ENCODE measurements at places on chromosomes 12 and 14. TPM values are rescaled to one million over a fixed set of nuclear protein-coding genes. Genes with fewer than 3 reads are reported as not detected.

TAS2R14 gene
- total RNA-seq = 2.3 TPM

GALNT16 gene
- total RNA-seq = 0.82 TPM

PZP gene
- total RNA-seq = 0.89 TPM

ASPG gene
- not detected for total RNA-seq

RNASE1 gene
- total RNA-seq = not detected

LHX5 gene
- not detected for total RNA-seq

KIF26A gene
- not detected for total RNA-seq

TEAD4 gene
- 45.0 TPM for total RNA-seq

RPGRIP1 gene
- total RNA-seq = 0.13 TPM

ADAMTS20 gene
- total RNA-seq = not detected

DNA sequence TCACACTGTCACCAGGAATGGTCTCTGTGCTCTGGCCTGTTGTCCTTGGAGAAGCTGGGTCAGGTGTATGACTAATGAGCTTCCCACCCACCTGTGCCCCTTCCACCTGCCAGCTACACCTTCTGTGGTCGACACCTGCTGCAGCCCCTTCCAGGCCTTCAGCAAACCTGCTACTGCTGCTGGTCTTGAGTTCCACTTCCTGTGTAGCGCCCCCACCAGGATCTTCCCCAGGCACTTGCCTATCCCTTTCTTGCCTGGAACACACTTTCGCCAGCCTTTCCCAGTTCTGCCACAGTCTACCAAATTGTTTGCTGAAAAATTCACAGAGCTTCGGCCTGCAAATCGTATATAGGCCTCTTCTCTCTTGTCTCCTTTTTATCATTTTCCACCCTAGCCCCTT, 75.3 kb downstream of the CRACR2A start:
- no peak for DNase-seq

GRCh38 chr12:47941871-47942613, 21.4 kb upstream of the TMEM106C start:
- DNase-seq = peak; percentile 6

DNA sequence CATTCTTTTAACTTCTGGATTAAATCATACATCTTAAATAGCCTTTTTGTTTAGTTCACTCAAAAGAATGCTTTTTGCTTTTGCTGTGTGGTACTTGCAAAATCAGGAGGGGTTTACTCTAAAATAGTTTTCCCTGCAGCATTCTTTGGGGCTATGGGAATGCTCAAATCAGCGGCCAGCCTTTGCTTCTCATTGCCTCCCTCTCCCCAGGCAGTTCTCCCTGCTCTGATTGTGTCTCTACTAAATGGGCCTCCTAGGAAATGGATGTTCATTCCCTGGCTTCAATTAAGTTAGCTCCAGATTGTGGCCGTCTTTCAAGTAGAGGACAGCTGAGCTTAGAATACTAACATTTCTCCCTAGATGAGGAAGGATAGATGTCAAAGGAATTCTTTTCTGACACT, 4.4 kb downstream of the TULP3 start:
- no peak for DNase-seq

DNA sequence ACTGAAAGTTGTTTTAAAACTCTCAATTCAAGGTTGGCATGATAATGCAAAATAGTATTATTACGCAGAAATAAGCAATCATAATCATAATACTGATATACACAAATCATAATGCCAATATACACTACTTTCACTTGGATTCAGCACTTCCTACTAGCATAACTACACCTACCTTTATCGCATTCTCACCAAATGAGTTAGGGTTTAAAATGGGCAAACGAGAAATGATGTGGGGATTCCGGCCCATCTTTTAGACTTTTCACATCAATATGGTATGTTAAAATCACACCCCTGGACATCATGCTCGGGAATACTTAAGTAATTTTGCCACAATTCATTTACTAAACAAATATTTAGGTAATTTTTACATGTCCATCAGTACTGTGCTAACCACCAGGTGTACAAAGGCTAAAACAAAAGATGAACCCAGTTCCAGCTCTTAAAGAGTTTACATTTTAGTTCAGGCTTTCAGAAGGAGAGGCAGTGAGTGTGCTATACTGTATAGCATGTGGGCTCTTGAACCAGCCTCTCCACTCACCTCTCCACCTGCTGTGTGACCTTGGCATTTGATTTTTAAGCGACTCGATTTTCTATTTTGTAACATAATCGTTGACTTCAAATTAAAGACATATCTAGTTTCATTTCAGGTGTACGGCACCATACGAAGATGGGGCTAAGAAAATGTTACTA, 1.1 kb upstream of the USP15 start:
- DNase-seq = peak; percentile 37

GRCh38 chr12:88957358-88957757, 377.1 kb upstream of the KITLG start:
- no peak for DNase-seq

DNA sequence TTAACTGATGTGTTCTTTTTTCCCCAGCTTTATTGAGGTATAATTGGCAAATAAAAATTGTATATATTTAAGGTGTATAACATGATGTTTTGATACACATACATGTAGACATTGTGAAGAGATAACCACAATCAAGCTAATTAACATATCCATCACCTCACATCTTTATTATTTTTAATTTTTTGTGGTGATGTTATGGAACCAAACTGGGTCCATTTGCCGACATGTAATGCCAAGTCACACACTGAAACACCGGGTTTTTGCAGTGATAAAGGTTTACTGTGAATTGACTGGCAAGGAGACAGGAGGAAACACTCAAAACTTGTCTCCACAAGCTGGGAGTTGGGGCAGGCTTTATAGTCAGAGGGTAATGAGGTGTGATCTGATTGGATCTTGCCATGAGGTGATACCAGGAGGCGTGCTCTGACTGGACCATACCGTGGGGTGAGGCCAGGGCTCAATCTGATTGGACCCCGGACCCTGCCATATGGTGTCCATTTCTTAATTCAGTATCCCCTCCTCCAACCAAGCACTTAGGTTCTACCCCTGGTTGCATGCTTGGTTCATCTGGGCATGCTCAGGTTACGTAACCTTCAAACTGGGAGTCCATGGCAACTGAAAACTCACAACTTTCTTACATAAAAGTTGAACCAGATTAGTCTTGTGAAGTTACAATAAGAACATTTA, 11.8 kb upstream of the WSCD2 start:
- DNase-seq = no peak

GRCh38 chr14:54232735-54233134, 164.1 kb upstream of the CDKN3 start:
- no peak for DNase-seq

DNA sequence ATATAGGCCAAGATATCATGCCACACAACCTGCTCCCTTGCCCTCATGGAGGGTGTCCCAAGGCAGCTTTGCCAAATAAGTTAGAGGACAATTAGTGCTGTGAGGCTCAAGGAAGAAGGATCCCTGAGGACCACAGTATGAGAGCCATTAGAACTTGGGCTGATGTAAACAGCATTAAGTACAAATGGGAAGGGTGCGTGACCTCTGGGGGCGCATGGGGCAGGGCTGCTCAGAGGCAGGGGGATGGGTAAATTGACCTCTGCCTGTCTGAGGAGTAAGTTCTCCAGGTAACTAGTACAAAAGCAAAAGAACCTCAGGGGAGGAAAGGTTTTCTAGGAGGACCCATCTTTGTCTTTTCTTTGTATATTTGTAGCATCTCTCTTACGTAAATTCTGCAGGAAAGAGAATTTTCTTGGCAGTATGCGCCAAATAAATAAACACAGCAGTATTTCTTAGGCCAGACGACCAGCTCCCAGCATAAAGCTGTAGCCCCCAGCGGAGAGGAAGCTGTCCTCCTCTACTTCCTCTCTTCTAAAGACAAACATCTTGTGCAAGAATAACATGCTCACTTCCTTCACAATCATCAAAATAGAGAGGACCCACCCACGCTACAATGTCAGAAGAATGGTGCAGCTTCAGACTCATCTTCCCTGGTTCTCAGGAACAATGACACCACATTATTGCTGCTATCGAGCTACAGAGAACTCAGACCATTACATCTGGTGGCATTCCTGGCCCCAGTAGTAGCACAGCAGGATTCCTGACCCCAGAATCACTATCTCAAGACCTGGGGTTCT, 16.4 kb upstream of the VWF start:
- DNase-seq = no peak

- DNase-seq = peak; percentile 36
These were observed 1.6 kb downstream of the SUDS3 start for GRCh38 chr12:118377884-118378470.

- DNase-seq = no peak
These were observed 35.8 kb downstream of the GPR19 start for GRCh38 chr12:12660201-12660600.

DNA sequence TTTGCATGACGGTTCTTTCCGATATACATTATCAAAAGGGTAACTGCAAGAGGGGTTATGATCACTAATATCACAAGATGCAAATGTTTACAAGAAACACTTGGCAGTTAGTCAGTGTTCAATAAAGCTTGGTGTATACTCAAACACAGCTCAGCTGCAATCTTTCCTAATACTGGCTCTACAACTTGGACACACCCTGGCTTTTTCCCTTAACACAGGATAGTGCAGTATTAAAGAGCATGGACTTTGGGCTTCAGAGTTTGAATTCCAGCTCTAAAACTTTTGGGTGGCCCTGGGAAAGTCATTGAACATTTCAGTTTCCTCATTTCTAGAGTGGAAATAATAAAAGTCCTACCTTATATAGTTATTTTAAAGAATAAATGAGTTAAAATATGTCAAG, 107.0 kb downstream of the HECTD4 start:
- no peak for DNase-seq

DNA sequence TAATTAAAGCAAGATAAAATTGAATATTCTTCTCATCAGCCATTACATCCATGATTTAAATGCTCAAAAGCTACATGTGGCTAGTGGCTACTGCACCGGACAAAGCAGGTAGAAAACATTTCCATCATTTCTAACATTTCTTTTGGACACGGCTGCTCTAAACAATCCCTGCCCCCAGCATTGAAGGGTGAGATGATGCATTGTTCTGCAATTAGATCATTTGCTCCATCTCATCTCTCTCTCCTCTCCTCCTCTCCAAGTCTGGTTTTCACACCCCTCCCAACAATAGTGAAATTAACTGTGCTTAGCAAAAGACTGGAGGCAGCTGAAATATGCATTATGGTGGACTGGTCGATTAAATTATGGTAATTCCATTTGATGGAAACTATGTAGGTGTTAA, 288.5 kb downstream of the KSR2 start:
- no peak for DNase-seq

GRCh38 chr12:117063162-117063911, 35.9 kb downstream of the TESC start:
- no peak for DNase-seq

DNA sequence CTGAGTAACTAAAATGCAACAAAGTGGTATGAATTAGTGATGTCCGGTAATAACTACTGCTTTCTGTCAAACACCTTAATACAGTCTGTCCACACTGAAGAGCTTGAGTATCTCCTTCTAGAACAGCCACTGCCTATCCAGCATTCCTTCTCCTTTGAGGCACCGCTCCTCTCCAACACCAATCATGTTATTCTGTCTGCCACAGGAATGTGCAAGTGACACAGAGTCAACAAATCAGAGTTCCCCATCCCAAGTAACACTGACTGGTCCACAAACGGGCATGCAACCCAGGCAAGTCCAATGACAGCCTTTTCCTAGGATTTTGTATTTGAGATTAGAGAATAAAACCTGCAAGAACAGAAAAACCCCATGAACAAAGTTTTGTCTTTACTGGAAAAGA, 3.8 kb downstream of the GXYLT1 start:
- DNase-seq = peak; percentile 81

All from HepG2 (cell line).